ENCODE measurements at places on chromosomes 6 and 20.

DNA sequence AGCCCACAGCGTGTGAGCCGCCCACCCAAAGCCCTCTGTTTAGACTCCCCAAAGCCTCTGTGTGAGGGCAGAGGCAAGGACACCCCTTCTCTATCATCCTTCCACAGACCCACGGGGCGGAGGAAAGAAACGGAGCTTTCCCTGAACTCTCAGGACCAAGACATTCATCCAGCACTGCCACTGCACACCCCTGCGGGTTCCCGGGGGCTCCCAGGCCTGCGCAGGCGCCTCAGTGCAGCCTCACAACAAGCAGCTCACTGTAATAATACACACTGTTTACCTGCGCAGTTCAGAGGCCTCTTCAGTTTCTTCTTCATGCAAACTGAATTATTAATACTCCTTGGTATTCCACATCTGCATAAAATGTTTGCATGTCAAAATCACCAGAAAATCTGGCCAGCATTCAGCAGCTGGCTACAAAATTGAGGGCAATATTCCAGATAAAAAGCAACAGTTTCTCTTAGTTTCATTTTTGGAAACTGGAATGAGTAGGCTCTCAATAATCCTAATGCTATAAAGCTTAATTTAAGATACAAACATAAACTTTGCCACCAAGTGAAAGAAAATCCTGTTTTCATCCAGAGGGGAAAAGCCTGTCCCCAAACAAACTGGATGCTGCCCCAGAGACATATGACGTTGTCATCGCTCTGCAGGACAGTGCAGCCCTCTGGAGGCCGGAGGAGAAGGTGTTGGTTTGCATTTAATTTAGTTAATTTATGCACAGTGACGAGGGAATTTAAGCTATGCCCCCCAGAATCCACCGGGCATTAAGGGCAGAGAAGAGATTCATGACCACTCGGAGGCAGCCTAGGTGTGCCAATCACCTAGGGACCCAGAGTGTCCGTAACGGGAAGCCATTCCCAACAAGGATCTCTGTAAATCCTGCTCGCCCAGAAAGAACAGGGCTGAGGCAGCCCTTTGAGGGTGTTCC lies 45.3 kb downstream of the NINL start:
- no peak for DNase-seq

- no peak for DNase-seq
Measured at GRCh38 chr6:11601776-11602605, 64.4 kb downstream of the TMEM170B start.

DNA sequence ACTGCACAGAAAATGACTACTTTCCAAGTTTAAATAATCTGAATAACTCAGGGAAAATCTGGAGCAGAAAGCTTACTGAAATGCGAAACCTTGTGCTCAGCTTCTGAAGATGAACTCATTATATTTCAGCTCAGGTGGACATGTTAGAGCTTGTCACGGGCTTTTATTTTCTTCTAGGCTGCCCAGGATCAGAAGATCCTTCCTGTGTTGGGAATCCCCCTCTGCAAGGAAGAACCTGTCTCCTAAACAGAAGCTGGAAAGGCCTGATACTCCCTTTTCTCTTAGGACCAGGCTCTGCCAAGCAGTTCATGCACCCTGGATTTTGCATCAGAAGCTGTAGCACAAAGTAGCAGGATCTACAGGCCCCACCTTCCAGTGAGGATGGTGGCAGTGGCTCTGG lies 5.1 kb upstream of the SLC2A12 start:
- DNase-seq: no peak

DNA sequence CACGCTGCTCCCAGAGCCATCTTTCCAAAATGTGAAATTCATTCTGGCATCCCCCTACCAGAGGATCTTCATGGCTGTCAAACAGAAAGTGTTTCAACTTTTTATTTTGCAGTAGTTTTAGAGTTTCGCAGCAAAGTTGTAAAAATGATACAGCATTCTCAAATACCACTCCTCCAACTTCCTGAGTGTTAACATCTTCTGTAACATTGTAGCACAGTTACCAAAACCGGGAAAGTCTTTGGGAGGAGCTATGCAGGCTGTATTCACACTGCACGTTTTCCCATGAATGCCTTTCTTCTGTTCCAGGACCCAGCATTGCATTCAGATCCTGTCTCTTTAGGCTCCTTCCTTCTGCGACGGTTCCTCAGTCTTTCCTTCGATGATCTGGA lies 30.1 kb downstream of the CDYL start:
- DNase-seq: no peak

- no peak for DNase-seq
Measured at GRCh38 chr20:53245574-53245973, 273.4 kb downstream of the TSHZ2 start.

DNA sequence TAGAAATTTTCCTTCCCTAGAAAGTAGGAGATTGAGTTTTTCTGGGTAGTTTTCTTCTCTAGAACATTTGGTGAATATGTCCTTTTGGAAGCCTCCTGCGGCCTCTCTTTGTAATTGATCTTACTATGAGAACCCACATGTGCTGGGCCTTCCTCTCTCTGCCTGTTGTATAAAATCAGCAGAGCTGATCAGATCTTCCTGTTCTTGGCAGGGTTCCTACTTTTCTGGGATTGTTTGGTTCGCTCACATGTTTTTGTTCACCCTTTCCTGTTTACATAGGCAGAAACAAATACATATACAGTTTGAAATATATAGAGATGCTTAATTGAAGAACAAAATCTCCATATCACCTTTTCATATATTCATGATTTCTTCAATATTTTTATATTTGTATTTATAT lies 57.8 kb downstream of the IL22RA2 start:
- no peak for DNase-seq

GRCh38 chr6:137676888-137677287 lies 182.7 kb upstream of the OLIG3 start:
- no peak for DNase-seq

DNA sequence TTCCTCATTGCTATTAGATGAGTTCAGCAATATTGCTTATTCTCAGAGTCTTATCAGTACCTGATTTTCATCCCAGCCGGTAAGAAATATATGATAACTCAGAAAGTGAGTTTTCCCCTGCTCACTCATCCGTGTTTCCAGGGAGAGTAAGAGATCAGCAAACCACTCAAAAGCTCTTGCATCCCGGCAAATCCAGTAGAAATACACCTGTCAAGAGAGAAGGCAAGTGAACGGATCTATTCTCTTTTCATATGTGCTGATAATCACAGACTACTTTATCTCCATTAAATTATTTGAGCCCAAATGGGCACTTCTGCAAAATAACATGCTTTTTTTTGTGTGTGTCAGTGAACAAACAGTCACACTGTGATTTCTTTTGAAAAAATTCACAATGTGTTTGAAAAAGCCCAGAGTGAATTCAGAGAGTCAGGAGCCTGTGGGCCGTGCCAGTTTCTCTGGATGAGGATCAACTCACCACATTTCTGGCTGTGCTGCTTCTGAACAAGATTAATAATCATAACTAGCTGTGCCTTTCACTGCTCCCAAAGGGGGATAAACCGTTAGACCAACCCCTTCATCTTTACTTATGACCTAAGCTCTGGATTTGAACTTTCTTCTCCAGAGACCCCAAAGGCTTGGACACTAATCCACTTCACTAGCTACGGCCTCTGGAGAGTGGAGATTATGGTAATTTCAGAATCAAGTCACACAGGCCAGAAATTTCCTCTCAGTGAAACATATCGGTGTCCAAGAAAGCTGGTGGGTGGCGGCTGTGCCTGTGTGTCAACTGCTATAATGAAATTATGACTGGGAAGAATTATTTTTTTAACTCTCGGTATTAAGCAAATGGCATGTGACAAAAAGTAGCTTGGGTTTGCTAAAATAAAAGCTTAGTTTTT lies 44.2 kb downstream of the NOX3 start:
- no peak for DNase-seq

GRCh38 chr6:7404546-7404945 lies 14.9 kb downstream of the RIOK1 start:
- no peak for DNase-seq

All from HEK293T (cell line).